AG10803 (cell line): ENCODE measurements at places on chromosomes 13 and 19.

- no peak for DNase-seq
These were observed 1.3 kb downstream of the ZNF749 start for GRCh38 chr19:57436417-57436816.

- peak; percentile 98 for DNase-seq
These were observed 10.7 kb downstream of the MARCHF2 start for GRCh38 chr19:8423817-8424223.

- DNase-seq: no peak
These were observed 169.4 kb upstream of the MYO16 start for GRCh38 chr13:108460043-108460442.

DNA sequence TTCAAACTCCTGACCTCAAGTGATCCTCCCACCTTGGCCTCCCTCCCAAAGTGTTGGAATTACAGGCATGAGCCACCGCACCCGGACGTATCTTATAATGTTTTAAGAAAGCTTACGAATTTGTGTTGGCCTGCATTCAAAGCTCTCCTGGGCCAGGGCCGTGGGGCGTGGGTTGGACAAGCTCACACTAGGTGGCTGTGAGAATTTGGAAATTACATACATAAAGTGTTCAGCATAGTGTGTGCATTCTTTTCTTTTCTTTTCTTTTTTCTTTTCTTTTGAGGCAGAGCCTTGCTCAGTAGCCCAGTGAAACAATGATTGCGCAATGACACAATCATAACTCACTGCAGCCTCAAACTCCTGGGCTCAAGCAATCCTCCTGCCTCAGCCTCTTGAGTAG lies 2.6 kb downstream of the ZSWIM4 start:
- peak; percentile 85 for DNase-seq

- DNase-seq: peak; percentile 73
These were observed 564.8 kb upstream of the SLITRK1 start for GRCh38 chr13:84446972-84447639.

GRCh38 chr19:50365434-50366306 lies at the start of gene NAPSA:
TSS of gene NAPSA (minus strand) at chr19:50365639. CDS start at chr19:50365621, 18 bp downstream.
- DNase-seq: no peak

GRCh38 chr19:44943801-44944249 lies 1.8 kb downstream of the APOC4 start:
- DNase-seq: peak; percentile 13

DNA sequence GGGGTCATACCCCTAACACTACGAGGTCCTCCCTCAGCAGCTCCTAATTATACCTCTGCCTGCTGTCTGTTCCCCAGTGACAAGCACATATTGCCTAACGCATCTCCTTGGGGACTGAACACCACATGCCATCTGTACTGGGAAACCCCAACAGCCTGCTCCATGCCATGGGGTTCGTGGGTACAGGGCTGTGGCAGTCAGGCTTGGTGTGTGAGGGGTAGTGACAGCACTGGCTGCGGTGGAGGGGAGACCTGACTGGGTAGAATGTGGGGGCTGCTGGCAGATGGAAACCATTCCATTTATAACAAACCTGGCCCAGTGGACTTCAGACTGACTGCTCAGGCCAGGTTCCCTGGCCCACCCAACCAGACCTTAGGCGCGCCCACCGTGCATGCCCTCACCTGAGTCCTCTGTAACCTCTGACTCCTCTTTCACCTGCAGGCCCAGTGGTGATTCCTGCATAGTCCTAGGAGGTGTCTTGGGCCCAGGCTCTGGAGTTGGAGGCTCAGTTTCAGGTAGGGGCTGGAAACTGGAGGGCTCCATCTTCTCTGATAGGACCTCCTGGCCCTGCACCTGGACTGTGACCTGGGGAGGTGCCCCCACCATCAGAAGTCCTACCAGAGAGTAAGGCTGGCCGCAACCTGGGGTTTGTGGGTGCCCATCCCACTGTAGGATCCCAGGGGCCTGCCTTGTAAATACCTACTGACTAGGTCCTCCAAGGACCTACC lies 3.0 kb downstream of the MZF1 start:
- DNase-seq: no peak

- DNase-seq: no peak
These were observed 518 bp upstream of the PLPP2 start for GRCh38 chr19:291561-292280.

GRCh38 chr13:104779311-104779993 lies 1713.2 kb upstream of the SLC10A2 start:
- DNase-seq: no peak
